HuH-7 (cell line): ENCODE measurements at places on chromosomes 11 and 22.

DNA sequence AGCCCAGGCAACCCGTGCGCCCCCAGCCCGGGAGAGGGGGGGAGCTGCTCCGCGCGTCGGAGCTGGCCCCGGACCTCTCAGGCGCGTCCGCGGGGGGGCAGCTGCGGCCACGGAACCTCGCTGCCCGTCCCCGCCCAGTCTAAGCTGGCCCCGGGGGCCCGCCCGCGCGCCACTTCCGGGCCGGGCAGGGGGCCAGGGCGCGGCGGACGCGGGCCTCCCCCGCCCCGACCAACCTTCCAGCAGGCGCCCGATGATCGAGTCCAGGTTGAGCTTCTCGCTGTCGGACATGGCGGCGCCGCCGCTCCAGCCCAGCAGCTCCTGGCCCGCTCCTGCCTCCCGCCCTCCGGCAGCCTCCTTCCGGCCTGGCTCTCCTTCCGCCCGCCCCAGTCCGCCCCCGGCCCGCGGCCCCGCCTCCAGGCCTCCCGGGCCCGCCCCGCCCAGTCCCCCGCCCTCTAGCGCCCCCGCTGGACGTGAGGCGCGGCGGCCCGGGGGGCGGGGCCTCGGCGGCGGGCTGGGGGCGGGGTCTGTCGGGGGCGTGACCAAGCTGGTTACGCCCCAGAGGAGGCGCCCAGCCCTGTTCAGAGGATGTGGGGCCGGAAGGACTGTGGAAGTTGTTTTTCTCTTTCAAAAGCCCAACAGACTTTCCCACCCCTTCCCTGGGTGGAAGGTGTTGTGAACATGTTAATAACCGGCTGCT lies at the start of gene PPP1CA:
PPP1CA (minus strand) TSS at position 364 of the 697 bp plus-strand sequence; CDS start at position 288, 76 bp downstream.
- DNase-seq: peak; percentile 100

DNA sequence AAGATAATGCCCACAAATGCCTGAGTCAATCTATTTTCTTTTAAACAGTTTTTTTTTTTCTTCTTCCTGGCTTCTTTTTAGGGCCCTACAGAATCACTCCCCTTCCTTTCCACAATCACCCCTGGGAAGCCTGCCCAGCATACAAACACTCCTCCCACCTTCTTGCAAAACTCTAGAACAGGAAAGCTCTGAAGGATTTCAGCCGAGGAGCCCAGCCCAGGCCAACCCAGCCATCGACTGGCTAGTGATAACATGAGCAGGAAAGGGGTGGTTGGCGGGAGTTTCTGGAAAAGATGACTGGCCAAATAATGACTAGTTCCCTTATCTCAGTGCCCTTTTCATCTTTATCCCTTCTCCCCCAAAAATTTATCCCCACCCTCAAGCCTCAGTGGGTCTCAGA lies 68.2 kb downstream of the USP35 start:
- DNase-seq: no peak

GRCh38 chr11:120235024-120235628 lies 4.8 kb upstream of the POU2F3 start:
- peak; percentile 58 for DNase-seq

DNA sequence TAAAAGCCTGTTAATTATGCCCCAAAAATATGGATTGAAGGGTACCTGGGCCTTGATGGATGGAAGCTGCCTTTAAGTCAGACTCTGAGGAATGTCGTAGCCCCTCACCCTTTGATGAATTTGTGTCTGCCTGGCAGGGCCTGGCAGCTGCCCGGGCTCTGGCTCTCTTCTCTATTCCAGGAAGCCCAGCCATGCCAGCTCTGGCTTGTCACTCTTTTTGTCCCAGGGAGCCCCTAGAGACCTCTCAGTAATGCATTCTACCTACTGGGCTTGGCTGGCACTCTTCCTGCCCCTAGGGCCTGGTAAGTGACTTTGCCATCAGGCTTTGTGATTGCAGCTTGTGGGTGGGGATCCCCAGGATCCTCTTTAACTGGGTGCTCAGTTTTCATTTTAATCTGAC lies 103.8 kb downstream of the GRIK4 start:
- no peak for DNase-seq

- no peak for DNase-seq
Observed at GRCh38 chr22:33854724-33855123, 65.6 kb downstream of the LARGE1 start.

GRCh38 chr22:20751185-20751851 lies 22.6 kb upstream of the SERPIND1 start:
- DNase-seq: peak; percentile 60

DNA sequence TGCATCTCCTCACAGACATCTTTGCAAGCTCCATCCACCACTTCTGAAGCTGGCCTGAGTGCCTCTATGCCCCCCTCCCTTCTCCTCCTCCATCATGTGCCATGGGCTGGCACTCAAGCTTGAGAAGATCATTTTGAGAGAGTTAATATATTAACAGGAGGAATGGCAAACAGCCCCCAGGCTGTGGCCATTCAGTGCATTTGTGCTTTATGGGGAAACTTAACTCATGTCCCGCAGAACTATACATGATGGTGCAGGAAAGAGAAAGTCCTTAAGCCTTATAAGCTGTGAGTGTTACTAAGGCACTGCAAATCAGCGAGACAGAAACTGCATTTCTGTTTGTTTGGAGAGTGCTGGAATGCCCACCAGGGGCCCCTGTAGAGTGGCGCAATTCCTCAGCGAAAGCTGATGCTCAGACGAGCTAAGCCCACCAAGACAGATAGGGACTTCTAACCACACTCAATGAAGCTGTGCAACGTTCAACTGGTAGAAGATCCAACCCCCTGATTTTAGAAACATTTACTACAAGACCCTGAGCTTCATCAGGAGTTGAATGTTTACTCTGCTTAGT lies 26.8 kb upstream of the PHLDA2 start:
- DNase-seq: no peak

DNA sequence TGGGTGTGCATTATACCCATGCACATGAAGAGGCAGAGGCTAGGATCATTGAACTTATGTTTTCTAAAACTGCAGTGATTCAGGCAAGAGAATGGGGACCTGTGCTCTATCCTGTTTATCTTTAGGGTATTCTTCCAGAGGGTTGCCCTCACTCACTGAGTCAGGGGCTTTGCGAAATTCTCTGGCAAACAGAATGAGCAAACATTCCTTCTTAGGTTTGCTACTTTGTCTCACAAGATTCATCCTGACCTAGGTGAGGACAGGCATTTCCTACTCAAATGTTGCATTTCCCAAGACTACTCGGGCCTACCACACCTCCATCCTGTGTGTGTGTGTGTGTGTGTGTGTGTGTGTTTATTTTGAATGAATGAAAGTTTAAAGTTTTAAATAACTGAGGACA lies 2.7 kb upstream of the EIF3M start:
- DNase-seq: no peak

- peak; percentile 100 for DNase-seq
Observed at GRCh38 chr11:67353317-67354074, at the start of gene POLD4. TSS of gene POLD4 (minus strand) at chr11:67353546. CDS start at chr11:67353399, 147 bp downstream.

DNA sequence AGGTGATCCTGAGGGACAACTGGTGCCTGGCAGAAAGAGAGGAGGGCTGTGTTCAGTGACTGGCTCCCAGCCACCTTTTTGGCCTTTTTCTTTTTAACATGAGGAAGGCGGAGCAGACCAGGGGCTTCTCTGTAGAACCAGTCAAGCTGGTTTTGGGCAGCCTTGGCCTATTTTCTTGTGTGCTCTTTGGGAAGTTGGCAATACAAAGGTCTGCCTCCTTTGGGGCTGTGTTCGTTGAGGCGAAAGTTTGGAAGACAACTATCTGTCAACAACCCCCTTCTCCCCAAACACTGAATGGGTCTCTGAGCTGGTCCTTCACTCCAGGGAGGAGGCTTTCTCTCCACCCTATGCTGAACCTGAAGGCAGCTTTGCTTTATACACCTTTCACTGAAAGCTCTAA lies 8.5 kb downstream of the MARK2 start:
- DNase-seq: no peak

GRCh38 chr11:69541001-69541285 lies 59.5 kb downstream of the LINC01488 start:
- DNase-seq: no peak
